Naive thymus-derived CD4-positive, alpha-beta T cell (primary cell): ENCODE measurements at places on chromosomes 16 and 17. TPM values are rescaled to one million over a fixed set of nuclear protein-coding genes. Genes with fewer than 3 reads are reported as not detected.

DNA sequence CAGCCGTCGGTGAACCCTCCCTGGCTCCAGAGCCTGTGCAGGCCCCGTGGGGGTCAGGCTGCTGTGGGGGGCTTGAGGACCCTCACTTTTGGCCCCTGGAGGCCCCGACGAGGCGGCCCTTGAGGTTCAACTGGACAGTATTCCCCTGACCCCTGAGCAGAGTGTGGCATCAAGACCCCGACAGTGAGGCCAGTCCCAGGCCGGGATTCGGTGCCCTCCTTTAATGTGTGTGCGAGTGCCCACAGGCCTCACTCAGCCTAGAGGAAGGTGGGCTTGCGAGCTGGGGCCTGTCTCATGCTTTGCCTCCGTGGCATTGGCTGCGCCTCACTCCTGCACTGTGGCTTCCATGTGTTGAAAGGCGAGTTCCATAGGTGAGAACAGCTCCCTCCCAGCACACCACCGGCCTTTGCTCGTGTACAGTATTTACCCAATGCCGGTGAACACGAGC lies 94.5 kb downstream of the METRNL start:
- H3K4me1 ChIP-seq, result no peaks in the 10 kb centered on the region
- H3K36me3 ChIP-seq, result no peaks in the 10 kb centered on the region
- no peak overlapping the region for H3K4me3 ChIP-seq
- H3K27me3 ChIP-seq, result no peaks in the 10 kb centered on the region

- no peaks in the 10 kb centered on the region for H3K4me1 ChIP-seq
- H3K27me3 ChIP-seq, result no peaks in the 10 kb centered on the region
- no peak overlapping the region for H3K27ac ChIP-seq
- H3K36me3 ChIP-seq, result no peaks in the 10 kb centered on the region
These were observed 11.9 kb upstream of the SHCBP1 start for GRCh38 chr16:46632778-46633733.

- H3K27ac ChIP-seq, result no peak overlapping the region
- no peaks in the 10 kb centered on the region for H3K27me3 ChIP-seq
- H3K4me1 ChIP-seq, result no peaks in the 10 kb centered on the region
- no peak overlapping the region for H3K4me3 ChIP-seq
- H3K36me3 ChIP-seq, result no peaks in the 10 kb centered on the region
These were observed 232.2 kb upstream of the HS3ST3A1 start for GRCh38 chr17:13833921-13834320.

The NOG gene
- 151 TPM for total RNA-seq

DNA sequence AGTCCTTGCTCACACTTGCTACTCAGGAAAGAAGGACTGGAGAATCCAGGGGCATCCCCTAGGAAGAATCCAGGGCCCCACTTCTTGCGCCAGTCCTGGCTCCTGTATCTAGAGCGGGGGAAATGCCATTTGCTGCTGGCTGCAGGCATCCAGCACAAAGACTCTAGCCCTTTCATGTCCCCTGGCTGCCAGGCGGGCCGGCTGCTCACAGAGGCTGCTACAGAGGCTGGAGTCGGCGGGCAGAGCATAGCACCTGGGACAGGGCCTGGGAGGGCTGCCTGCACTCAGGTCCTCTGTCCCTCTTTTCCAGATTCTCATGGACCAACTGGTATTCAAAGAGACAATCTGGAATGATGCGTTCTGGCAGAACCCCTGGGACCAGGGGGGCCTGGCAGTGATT lies 13.8 kb downstream of the SMIM5 start:
- no peak for DNase-seq
- H3K4me3 ChIP-seq, result no peak overlapping the region
- H3K36me3 ChIP-seq, result peaks cover 6% of the 10 kb centered on the region

DNA sequence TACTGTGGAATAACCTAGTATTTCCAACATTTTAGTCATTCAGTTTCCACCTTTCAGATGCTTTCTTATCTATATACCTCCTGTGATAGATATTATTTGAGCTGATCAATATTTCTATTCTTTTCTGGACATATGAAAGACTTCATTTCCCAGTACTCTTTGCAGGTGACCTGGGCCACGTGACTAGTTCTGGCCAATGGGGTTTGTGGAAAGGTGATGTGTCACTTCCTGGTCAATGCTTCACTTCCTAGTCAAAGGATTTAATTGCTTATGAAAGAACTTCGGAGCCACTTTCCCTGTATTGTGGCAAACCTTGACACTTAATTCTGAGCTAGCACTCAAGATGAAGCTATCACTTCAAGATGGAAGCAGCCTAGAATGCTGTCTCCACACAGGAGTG lies 248.9 kb upstream of the FOXF1 start:
- H3K36me3 ChIP-seq, result no peaks in the 10 kb centered on the region
- no peak overlapping the region for H3K27ac ChIP-seq
- no peak overlapping the region for H3K4me3 ChIP-seq
- no peaks in the 10 kb centered on the region for H3K27me3 ChIP-seq

DNA sequence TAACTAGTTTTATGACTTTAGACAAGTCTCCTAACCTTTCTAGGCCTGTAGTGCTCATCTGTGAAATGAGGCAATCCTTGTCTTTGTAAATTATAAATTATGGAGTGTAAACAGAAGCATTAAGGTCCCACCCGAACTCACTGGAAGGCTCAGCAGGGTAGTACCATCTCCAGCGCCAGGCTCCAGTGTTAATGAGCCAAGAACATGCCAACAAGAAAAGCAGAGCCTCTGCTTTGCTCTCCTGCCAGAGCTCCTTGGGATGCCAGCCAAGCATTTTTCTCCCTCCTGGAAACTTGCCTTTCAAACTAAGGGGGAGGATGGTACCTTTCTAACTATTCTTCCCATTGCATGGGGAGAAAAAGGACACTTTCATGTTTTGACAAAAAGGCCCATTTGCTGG lies 14.9 kb downstream of the LIMD2 start:
- H3K4me3 ChIP-seq, result no peak overlapping the region
- DNase-seq, result no peak
- peaks cover 73% of the 10 kb centered on the region for H3K36me3 ChIP-seq
- no peaks in the 10 kb centered on the region for H3K27me3 ChIP-seq

GRCh38 chr16:3028716-3029319 lies 5.0 kb downstream of the THOC6 start:
- H3K4me1 ChIP-seq, result peaks cover 18% of the 10 kb centered on the region
- no peak overlapping the region for H3K4me3 ChIP-seq
- H3K27ac ChIP-seq, result no peak overlapping the region
- H3K27me3 ChIP-seq, result peaks cover 6% of the 10 kb centered on the region
- no peaks in the 10 kb centered on the region for H3K36me3 ChIP-seq

DNA sequence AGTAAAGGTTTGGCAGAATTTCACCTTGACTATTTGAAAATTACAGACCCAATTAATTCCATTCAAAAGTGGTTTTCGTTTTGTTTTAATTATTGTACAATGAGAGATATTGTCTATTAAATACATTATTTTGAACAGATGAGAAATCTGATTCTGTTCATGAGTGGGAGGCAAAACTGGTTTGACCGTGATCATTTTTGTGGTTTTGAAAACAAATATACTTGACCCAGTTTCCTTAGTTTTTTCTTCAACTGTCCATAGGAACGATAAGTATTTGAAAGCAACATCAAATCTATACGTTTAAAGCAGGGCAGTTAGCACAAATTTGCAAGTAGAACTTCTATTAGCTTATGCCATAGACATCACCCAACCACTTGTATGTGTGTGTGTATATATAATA lies 72.6 kb downstream of the CDK12 start:
- H3K27ac ChIP-seq, result no peak overlapping the region
- no peak for DNase-seq
- H3K36me3 ChIP-seq, result no peaks in the 10 kb centered on the region
- peaks cover 1% of the 10 kb centered on the region for H3K4me1 ChIP-seq

- H3K4me1 ChIP-seq, result no peaks in the 10 kb centered on the region
- no peak overlapping the region for H3K4me3 ChIP-seq
- no peak overlapping the region for H3K27ac ChIP-seq
- DNase-seq, result no peak
- no peaks in the 10 kb centered on the region for H3K27me3 ChIP-seq
These were observed 17.1 kb downstream of the MINK1 start for GRCh38 chr17:4850246-4850645.

The DNAI2 gene
- total RNA-seq, result 1.8 TPM

The TMEM97 gene
- total RNA-seq, result 4.8 TPM
